Activated naive CD4-positive, alpha-beta T cell treated with anti-CD3 and anti-CD28 coated beads for 36 hours (primary cell): ENCODE measurements at places on chromosomes 2 and 18. TPM values are rescaled to one million over a fixed set of nuclear protein-coding genes. Genes with fewer than 3 reads are reported as not detected.

SCYGR4 gene
- not detected for total RNA-seq

- DNase-seq, result no peak
Measured at GRCh38 chr2:47631792-47632398, 151.1 kb upstream of the MSH6 start.

- peak; percentile 78 for DNase-seq
Measured at GRCh38 chr2:168246483-168247340, 683 bp downstream of the STK39 start.

DNA sequence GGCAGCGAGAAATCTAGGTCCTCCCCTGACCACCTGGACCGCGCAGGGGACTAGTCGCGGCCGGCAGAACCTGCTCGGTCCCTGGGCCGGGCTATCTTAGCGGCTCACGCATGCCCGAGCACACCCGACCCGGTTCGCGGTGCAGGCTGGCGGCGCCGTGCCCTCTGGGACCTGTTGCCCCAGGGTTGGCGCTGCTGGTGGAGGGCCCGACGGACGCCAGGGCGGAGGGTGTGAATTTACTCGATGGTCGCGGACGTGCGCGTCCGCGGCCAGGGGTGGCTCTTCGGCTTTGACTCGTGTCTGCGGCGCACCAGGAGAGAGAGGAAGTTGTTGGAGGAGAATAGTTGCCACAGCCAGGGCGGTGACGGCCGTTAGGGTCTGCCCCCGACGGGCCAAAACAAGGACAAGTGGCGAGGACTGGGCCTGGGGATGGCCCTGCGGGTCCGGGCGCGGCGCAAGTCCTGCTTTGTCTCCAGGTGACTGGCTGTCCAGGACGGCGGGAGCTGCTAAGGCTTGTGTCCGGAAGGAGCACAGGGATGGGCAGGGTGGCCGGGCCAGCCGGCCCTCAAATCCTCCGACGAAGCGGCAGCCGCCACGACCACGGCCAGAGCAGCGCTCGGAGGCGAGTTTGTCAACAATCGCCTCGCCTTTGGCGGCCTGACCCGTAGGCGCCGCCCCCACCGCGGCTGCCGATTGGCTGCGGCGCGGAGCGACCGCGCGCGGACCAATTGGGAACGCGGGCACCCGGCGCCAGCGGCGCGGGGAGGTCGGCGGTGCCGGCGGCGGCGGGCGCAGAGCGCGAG, 1.3 kb downstream of the BCL2L11 start:
- DNase-seq, result peak; percentile 76
